Sciatic nerve (tissue), 2 donors: ENCODE measurements at places on chromosomes 3 and 15.

DNA sequence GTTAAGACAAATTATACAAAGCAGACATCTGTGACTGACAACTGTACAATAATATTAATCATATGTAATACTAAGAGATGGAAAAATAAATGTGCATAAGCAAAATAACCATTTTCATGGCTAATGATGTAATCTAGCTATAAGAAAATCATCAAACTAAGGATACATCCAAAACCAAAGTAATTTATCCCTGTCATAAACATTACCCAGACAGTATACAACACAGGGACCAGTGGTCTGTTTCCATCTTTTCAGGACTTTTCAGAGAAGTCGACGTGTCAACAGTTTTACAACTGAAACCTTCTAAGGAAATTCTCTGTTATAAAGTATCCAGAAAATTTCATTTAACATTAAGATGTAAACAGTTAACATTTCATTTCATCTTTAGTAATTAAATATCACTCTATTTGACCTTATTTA lies 11.0 kb downstream of the THBS1 start:
- DNase-seq: no peak

DNA sequence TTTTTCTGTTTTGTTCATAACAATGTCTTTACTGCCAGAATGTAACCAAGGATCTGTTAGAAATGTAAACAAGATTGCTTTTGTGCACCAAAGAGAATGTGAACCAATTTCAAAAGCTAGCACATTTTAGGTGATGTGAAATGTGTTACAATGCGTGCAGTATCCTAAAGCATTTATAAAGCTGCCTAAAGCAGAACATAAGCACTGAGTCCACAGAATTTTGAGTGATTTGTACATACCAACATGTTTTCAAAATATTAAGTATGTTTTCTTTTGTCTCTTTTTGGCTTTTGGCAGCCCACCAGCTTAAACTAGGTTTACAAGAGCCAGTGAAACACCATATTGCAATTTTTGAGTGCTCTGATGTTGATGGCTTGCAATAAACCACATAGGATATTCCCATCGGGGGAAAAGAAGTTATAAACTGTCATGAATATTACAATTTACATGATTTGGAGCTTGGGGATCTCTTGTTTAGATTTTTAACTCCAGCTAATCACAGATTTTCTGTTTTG lies 364.0 kb downstream of the ZIC1 start:
- no peak for DNase-seq

DNA sequence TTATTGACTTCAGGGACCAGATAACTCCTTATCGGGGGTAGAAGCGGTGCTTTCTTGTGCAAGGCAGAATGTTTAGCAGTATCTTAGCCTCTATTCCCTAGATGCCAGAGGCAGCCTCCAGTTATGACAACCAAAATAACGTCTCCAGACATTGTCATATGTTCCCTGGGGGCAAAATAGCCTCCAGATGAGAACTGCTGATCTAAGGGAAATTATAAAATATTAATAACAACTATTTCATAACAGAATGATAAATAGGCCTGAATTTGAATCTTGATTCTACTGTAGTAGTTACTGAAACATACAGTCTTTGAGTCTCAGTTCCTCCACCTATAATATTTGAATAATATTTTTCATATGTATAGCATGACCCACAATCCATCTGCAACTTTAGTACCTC lies 1431.3 kb downstream of the ZPLD1 start:
- DNase-seq: no peak

DNA sequence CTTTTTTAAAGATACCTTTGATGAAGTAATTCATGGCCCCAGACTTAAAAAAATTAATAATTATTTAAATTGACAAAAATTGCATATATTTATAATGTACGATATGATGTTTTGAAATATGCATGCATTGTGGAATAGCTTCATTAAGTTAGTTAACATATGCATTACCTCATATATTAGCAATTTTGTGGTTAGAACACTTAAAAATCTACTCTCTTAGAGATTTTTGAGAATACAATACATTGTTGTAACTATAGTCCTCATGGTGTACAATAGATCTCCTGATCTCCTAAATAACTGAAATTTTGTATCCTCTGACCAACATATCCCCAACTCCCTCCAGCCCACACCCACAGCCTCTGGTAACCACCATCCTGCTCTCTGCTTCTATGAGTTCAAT lies 104.1 kb downstream of the PEX5L start:
- DNase-seq: no peak

GRCh38 chr3:48431224-48432029 lies 1.5 kb upstream of the PLXNB1 start:
- peak; percentile 42 for DNase-seq

GRCh38 chr15:63292771-63293170 lies 15.4 kb downstream of the APH1B start:
- no peak for DNase-seq
